ENCODE measurements at places on chromosomes 4 and X. TPM values are rescaled to one million over a fixed set of nuclear protein-coding genes. Genes with fewer than 3 reads are reported as not detected.

DNA sequence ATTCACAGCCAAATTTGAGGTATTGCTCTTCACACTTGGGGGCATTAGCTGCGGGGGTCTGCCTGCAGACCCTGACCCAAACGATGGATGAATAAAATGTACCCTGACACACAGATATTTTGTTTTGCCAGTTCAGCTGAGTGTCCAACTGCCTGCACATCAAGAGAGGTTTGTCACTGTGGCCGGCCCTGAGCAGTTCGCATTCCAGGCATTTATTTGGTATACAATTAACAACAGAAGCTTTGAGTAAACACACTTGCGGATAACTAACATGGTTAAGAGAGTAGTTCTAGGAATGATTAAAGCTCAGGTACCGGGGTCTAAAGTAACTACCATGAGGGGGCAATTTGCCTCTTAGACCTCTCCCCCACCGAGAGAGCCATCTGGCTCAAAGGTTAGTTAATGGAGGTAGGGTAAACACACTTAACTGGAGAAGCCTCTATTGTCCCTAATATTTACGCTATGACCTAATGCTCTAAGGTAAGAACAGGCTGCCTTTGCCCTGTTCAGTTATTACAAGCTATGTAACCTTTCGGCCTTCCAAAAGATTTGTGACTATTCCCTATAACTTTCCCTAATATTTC lies 162.0 kb downstream of the SNCA start:
- no peak for DNase-seq

DNA sequence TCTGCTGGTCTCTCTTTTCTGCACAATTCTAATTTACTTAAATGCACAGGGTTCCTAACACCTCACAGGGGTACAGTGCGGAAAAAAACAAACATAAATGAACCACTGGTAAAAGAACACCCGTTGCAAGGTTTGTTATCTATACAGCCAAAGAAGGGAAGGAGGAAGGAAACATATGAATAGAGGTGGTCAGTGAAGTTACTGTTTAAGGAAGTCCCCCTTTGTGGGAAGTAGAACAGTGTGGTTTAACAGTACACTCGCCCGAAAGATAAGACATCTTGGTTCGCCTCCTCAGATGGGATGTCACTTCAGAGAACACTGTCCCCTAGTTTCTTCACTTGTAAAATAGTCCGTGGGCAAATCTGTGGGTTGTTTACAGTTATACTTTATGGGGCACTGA lies 57.5 kb downstream of the TEC start:
- no peak for DNase-seq

DNA sequence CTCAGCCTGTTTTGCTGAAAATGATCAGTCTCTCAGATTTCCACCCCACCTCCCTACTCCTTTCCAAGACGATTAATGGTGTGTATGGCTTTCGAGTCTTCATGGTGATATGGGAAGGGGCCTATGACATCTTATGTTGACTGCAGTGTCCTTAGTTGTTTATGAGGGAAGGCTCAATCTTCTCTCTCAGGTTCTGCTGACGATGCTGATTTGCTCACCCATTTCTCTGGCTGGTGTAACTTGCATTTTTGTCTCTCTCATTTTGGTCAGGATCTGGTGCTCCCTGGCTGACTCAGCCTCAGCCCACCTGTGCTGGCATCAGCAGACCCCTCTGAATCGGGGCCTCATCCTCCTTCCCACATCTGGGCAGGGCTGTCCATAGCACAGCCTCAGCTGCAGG lies 31.4 kb upstream of the XAGE2 start:
- DNase-seq = no peak

DNA sequence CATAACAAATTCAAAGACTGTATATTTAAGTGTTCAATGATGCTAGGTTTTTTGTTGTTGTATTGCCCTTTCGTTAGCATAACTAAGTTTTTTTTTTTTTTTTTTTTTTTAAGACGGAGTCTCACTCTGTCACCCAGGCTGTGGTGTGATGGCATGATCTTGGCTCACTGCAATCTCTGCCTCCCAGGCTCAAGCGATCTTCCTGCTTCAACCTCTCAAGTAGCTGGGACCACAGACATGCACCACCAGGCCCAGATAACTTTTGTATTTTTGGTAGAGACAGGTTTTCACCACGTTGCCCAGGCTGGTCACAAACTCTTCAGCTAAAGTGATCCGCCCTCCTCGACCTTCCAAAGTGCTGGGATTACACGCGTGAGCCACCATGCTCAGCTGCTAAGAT lies 7.0 kb downstream of the SH3BGRL start:
- no peak for DNase-seq

DNA sequence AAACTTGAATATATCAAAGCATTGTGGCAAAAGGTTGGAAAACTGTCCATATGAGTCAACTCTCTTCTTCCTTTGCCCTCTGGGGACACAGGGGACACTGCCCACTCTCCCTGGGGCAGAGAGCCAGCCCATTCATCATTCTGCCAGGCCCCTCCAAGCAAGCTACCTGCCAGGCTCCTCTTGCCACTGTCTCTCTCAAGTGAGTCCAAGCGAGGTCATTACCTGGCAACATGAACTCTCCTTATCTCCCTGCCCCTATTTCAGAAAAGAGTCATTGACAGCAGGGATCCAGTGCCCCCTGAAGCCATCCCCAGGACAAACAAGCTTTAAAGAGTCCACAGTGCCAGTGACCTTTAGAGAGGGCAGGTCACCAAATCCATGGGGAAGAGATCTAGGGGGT lies 312.7 kb upstream of the PPARGC1A start:
- no peak for DNase-seq

DNA sequence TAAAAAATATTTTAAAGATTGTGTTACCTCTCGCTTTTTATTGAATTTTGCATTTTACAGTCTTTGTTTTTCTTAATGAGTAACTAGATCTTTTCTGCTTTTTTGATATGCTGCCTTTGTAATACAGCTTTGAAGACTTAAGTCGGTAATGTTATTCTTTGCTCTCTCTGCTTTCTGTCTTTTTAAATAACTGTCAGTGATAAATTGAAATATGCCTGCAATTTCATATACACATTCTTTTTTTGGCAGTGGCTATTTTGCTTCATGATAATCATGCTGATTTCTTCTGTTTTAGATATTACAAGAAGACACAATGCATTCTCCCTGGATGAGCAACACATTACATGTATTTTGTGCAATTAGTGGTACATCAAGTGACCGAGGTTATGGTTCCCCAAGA lies 42.0 kb upstream of the IL13RA1 start:
- no peak for DNase-seq

- DNase-seq = no peak
Observed at GRCh38 chrX:24014388-24015018, 12.5 kb downstream of the KLHL15 start.

- DNase-seq = no peak
Observed at GRCh38 chr4:26212528-26212927, 108.3 kb upstream of the RBPJ start.

DNA sequence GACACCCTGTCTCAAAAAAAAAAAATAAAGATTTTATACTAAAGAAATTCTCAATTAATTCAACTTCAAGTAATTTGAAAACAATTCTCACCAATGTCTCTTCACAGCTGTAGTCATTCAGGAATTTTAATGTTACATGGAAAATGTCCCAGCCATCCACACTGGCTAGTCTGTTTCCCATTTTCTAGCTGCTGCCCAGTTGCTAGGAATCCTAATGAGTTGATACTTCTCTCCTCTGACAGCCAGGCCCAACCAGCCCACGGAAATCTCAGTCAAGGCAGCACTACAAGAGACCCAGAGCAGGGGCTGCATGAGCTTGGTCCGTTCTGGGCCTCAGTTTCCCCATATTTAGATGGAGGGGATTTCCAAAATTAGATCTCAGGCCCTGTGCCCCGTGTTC lies 59.1 kb downstream of the CASP3 start:
- no peak for DNase-seq

DNA sequence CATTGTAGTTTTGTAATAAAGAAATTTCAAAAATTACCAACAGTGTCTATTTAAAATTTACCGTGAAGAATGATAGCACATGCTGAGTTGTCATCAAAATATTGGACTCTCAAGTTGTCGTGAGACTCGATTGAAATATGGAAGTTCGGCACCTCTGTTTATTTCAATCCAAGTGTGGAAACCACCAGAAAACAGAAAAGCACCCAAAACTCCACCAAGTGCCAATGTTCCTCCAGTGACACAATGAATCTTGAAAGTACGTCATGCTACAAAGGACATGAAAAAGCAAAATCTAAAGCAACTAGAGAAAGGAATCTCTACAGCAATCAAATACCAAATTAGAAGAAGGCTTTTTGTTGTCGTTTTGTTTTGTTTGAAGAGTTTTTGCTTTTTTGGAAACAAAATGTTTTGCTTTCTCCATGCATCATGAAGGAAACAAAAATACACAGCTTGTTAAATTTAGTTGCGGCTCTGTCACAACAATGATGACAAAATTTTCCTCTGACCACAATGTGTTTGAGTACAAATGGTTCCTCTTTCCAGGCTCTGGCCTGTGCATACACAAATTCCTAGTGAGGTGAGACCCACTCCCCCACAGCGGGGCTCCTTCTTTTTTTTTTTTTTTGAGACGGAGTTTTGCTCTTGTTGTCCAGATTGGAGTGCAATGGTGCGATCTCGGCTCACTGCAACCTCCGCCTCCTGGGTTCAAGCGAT lies 9.6 kb upstream of the IL13RA1 start:
- no peak for DNase-seq

- DNase-seq = no peak
Observed at GRCh38 chrX:136694431-136695087, 46.6 kb downstream of the CD40LG start.

DNA sequence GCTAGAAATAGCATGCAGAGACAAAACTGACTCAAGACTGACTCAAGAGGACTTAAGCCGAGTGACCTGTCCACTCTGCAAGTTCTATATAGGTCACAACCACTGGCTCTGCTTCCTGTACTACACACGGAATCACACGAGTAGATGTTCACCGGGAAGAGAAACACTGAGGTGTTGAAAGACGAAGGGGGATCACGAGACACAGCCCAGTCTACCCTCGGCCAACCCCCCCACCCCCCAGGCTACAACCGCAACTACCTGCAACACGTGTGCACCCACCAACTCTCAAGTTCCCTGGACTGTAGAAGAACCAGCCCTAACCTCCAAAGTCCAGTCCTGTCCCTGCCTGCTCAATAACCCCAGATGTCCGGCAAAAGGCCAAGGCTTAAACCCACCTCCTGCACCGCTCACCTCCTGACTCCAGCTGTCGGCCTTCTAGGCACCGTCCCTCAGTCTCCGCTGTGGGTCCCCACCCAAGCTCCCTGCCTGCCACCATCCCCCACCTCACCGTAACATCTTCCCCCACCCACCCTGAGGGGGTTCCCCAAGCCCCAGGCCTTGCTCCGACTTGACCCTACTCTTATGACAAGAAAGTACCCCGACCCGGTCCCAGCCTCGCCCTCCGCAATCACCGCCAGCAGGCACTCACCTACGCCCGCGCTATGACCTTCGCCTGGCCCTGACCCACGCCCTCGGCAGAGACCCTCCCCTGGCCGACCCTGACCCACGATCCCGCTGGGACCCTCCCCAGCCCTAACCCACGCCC lies 739 bp downstream of the GAK start:
- no peak for DNase-seq

DNA sequence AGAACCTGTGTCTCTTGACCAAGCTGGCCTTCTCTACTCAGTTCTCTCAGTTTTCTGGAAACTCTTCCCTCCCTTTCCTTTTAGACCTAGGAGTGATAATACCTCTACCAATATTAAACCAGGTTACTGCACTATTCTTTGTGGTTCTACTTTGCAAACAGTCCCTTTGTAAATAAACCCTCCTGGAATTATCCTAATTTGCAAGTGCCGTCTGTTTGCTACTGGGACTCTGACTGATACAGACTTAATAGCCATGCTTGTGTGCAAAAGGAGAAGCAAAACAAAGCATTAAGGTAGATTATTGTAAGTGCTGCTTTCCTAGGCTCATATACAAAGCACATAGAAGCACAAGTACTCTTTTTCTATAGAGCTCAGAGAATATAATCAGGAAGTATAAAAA lies 507.0 kb downstream of the INPP4B start:
- DNase-seq = no peak

DNA sequence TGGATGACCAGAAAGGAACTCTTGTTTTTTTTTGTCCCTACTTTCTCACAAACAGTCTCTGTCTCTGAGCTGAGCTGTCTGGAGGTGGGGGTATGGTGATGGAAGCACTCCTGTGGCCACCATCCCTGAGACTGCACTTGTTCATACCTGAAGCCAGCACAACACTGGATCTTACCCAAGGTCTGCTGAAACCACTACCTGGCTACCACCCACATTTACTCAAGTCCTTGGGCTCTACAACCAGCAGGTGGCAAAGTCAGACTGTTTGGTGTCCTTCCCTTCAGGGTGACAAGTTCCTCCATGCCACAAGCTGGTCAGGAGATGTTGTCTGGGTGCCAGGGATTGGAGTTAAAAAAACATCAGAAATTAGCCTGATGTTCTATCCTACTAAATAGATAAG lies 89.7 kb downstream of the NEXMIF start:
- DNase-seq = no peak

DNA sequence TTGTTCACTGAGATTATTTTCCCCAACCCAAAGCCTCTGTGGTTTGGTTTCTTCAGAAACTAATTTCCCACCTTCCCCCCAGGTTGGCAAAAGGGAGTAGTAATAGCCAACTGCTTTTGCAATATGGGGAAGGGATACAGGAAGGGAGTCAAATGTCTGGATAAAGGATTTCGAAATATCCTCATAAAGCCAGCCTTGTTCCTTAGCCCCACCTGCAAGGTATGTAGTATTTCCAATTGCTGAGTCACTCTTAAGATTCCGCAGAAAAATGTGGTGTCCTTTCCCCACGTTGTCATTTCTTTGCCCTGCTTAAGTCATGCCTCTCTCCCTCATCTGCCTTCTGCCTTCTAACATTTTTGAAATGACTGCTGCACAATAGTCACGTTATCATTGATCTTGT lies 138.8 kb upstream of the DCAF8L1 start:
- no peak for DNase-seq

RBM46 gene
- polyA plus RNA-seq = 0.04 TPM

CORIN gene
- 0.26 TPM for polyA plus RNA-seq

FGB gene
- not detected for polyA plus RNA-seq

P2RY4 gene
- 0.11 TPM for polyA plus RNA-seq

STOX2 gene
- 1.00 TPM for polyA plus RNA-seq

All from spleen (tissue), 13 donors.